PC-3 (cell line): ENCODE measurements at places on chromosomes 6 and 20. TPM values are rescaled to one million over a fixed set of nuclear protein-coding genes. Genes with fewer than 3 reads are reported as not detected.

Gene SPTLC3
- total RNA-seq, result 6.3 and 16.3 TPM in 2 replicates

DNA sequence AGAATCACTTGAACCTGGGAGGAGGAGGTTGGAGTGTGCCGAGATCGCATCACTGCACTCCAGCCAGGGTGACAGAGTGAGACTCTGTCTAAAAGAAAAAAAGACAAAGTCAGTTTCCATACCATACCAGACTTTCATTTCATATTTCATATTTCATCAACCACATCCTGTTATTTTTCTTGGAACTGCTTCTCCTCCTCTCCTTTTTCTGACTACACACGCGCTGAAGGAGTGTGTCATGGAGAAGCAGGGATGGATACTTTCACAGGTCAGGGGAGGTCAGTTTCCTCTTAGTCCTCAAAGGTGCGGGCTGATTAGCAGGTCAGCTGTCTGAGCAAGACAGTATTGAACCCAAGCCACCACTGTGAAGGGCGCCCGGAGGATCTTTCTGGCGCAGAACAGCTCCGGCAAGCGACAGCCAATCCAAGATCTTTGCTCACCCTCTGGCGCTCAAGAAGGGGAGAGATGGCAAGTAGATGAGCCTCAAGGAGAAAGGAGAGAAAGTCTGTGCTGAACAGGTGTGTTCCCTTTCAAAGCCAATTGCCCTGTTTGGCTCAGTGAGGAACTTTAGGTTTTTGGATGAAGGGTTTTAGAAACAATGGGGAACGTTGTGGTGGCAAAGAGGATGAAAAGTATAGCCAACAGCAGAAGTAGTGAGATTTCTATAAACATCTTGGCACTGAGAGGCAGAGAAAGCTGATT is 18.9 kb upstream of the SYNJ2 start:
- no peak for DNase-seq

GRCh38 chr20:10652660-10653261 is 21.0 kb downstream of the JAG1 start:
- DNase-seq, result no peak

- DNase-seq, result no peak
Measured at GRCh38 chr20:31788578-31788977, 30.6 kb upstream of the MYLK2 start.

DNA sequence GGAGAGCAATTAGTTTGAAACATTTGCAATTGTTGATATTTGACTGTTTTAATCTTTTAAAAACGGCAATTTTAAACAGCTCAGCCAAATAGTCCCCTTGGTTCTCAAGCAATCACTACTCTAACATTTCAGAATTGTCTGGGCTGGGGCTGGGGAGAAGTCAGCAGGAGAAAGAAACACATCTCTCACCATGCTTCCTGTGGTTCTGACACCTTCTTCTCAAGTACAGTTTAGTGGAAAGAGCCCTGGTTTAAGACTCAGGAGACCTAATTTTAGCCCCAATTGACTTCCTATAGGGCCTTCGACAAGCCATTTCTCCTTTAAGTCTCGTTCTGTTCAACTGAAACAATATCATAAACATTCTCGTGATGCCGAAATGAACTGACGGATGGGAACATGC is 168.4 kb upstream of the CDYL start:
- no peak for DNase-seq
